ENCODE measurements at places on chromosomes 7 and 10.

DNA sequence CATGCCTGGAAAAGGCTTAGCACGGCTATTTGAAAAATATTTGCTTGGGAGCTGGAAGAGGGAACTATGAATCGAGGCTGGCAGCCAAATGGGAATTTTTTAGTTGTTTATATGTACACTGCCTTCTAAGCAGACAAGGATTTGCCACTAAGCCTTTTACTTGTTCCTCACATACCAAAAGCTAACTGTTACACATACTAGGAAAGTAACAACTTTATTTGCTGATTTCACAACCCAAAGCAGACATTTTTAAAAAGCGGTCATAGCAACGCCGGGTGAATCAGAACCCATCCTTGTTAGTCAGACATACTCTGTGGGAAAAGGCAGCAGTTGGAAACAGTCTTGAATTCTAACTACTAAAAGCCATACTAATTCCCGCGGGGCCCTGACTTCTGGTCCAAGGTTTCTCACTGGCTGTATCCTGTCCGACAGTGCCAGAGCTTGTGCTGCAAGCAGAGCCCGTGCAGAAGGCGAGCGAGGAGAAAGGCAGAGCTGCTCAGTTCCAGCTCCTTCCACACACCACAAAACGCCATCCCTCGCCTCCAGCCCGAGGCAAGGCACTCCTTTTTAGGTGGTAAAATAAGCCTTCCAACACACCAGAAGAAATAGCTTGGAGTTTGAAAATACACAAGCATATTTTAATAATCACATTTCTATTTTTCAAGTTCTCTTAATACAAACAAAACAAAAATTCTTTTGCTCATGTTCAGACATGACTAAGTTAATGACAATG lies 89.2 kb downstream of the RNF216 start:
- DNase-seq = no peak

GRCh38 chr7:44999245-45000092 lies 532 bp upstream of the CCM2 start:
- DNase-seq = peak; percentile 99

- no peak for DNase-seq
Measured at GRCh38 chr10:113219446-113219845, 269.4 kb downstream of the TCF7L2 start.

DNA sequence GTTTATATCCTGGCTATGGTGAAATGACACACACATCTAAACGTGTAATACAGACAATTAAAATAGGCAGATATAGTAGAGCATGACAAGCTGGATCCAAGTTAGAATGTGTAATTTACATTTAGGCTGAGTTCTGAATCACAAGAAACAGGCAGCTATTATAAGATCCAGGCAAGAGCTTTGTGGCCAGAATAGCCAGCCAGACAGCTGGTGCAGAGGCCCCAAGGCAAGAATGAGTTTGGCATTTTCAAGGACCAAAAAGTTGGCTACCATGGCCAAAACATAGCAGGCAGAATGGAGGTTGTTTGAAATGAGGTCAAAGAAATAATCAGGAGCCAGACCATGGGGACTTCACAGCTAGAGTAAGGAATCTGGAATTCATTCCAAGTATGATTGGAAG lies 281.7 kb downstream of the MTERF1 start:
- DNase-seq = no peak

DNA sequence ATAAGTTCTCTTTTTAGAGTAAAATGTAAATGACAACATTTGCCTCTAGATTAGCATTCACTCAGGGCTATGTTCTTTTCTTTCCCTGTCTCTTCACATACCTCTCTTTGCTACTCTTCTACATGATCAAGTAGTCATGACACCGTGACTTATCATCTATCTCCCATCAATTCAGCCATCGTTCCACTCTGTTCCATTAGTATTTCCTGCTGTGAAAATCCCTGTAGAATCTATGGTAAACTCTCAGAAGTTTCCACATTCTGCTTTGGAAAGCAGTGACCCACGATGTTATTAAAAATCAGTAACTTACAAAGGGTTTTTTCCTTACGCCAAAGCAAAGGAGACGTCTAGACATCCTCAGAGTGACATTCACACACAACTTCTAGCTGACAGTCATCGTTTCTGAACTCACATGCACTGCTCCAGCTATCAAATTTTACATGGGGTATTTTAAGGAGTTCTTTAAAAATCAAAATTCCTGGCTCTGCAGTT lies 135.6 kb downstream of the SEMA3C start:
- DNase-seq = no peak

DNA sequence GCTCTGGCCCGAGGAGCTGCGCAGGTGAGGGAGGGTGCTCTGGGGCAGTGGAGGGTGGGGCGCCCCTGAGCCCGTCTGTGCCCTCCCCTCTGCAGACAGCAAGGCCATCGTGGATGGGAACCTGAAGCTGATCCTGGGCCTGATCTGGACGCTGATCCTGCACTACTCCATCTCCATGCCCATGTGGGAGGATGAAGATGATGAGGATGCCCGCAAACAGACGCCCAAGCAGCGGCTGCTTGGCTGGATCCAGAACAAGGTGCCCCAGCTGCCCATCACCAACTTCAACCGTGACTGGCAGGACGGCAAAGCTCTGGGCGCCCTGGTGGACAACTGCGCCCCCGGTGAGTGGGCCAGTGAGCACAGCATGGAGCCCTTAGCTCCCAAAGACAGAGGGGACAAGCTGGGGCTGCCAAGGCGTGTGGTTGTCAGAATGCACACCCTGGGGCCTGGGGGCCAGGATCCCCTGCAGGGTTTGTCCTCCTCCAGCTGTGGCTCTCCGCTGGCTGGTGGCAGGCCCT lies 5.1 kb downstream of the FLNC start:
- no peak for DNase-seq

GRCh38 chr7:46352004-46352954 lies 431.2 kb upstream of the IGFBP3 start:
- peak; percentile 10 for DNase-seq

GRCh38 chr7:134701272-134701671 lies 54.6 kb downstream of the BPGM start:
- peak; percentile 22 for DNase-seq

DNA sequence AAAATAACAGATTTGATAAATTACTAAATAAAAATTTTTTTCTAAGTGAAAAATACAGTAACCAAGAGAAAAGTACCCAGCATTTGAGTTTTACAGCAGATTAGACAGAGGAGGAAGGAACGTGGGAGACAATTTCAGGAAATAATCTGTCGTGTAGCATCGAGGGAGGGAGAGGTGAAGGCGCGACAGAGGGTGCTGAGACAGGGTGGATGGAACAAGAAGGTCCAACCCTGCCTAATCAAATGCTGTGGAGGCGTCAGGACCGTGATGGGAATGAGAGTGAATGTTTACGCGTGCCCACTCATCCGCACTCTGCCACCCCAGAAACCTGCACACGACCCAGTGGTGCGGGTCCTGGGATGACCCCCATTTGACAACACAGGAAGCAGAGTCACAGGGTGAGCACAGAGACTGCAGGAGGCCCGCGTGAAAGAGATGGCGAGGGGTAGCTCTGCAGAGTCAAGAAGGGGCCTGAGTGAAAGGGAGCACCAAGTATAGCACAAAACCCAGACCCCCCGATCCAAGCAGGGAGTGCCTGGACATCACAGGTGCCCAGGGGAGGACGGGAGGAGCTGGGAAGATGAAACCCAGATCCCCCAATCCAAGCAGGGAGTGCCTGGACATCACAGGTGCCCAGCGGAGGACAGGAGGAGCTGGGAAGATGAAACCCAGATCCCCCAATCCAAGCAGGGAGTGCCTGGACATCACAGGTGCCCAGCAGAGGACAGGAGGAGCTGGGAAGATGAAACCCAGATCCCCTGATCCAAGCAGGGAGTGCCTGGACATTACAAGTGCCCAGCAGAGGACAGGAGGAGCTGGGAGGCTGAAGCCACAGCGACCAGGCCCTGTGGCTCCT lies 558.9 kb downstream of the DNAJB6 start:
- no peak for DNase-seq

GRCh38 chr7:14734839-14735321 lies 167.7 kb downstream of the DGKB start:
- DNase-seq = no peak

DNA sequence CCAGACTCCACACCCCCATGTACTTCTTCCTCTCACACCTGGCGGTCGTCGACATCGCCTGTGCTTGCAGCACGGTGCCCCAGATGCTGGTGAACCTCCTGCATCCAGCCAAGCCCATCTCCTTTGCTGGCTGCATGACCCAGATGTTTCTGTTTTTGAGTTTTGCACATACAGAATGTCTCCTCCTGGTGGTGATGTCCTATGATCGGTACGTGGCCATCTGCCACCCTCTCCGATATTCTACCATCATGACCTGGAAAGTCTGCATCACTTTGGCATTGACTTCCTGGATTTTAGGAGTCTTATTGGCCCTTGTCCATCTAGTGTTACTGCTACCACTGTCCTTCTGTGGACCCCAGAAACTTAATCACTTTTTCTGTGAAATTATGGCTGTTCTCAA lies 4.8 kb downstream of the OR2A25 start:
- no peak for DNase-seq

DNA sequence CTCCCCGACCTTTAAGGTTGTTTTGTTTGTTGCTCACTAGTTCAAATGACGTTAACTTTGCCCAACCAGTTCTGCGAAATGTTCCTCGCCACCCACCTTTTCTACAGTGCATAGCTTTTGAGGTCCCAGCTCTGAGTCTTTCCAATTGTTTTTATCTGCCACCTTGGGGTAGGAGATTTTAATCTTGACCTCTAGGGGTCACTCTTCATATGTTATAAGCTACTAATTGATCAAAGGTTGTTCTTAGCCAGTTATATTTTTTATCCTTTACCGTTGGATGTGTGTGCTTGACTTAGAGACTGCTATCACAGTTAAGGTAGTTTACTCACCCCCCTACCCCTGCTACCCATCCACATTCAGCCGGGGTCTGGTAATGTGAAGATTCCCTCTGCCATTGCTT lies 372.4 kb downstream of the SUGCT start:
- DNase-seq = no peak

DNA sequence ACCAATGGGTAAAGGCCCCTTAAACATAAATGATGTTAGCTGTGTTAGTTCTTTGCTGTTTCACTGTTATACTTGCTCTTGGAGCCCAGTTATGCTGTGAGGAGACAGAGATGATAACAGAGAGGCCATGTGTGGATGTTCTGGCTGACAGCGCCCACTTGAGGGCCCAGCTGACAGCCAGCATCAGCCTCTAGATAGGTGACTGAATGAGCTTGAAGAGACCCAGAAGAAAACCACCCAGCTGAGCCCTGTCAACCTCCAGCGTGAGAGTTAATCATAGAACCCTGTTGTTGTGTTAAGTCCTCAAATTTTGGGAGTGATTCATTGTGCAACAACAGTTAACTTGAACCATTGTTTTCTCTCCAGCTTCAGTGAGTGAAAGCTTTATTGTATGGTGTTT lies 91.7 kb downstream of the GLRX3 start:
- DNase-seq = no peak

- no peak for DNase-seq
Measured at GRCh38 chr7:137801003-137801402, 45.8 kb downstream of the DGKI start.

- DNase-seq = no peak
Measured at GRCh38 chr10:15309221-15309620, 61.9 kb downstream of the FAM171A1 start.

GRCh38 chr7:38686888-38687287 lies 55.7 kb upstream of the AMPH start:
- no peak for DNase-seq

DNA sequence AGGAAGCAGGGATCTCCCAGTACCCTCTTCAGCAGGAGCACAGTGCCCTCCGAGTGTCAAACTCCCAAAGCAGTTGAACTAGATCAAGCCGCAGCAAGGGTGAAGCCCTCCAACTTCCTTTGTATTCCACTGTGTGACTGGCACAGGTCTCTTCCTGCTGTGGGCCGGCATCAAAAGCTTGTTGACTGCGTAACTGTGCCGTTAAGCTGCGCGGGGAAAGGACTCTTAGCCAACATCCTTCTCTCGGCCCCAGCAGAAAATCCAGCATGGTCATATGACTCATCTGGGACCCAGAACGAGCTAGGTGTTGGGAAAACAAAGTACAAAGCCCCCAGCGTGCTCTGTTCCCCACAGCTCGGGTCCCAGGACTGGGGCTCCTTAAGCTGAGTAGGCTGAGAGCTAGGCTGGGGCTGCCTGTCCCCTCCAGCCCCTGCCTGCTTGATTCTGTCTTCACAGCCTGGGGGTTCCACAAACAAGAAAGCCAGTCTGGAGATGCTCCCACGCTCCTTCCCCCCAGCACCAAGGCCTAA lies 52.2 kb downstream of the COL17A1 start:
- DNase-seq = no peak

GRCh38 chr7:81004098-81004497 lies 85.2 kb upstream of the SEMA3C start:
- no peak for DNase-seq

DNA sequence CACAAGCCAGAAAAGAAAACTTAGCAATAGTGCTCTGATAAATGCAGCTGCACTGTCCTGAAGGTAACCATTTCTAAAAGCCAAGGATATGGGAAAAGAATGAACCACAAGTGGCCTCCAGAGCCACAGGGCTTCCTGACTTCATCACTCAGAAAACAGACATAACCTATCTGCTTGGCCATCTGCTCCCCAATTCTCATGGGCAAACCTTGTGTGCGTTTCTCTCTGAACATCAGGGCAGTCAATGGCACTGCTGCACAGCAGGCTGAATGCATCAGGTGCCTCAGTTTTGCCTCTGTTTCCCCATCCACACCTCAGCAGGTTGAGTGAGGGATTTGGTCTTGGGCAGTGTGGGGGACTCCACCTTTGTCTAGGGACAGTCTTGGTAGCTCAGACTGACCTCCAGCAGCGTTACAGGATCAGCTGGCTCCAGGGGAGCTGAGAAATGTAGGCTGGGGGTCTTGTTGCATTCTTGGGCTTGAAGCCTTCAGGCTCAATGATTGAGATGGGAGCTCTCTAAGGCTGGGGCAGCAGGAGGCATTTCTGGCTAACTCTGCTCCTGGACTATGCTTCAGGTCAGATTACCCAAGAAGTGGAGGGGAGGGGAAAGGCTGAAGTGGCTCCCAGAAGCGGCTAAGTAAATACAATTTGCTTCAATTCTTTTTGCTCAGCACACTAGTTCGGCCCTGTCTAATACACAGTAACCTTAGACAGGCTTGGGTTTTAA lies 23.6 kb upstream of the PDLIM1 start:
- DNase-seq = no peak

GRCh38 chr10:96448021-96448457 lies 65.7 kb downstream of the TLL2 start:
- no peak for DNase-seq

- DNase-seq = no peak
Measured at GRCh38 chr10:79447911-79448731, 2.7 kb upstream of the ZCCHC24 start.

DNA sequence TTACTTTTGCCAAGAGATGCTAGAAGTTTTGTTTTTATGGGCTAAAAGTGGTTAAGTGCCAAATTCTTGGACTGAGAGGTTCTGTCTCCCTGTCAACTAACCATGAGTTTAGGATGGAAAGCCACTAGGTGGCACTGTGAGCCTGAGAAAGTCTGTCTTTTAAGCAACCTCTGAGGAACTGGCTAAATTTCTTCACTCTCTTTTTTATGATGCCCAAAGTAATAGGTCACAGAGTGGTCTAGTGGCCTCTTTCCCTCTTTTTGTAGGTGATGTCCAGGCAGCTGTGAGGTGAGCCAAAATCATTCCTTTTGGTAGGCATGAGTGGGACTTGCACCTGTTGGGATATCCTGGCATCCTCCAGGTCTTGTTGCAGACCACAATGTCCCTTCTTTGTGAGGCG lies 56.8 kb downstream of the SND1 start:
- DNase-seq = peak; percentile 70

GRCh38 chr7:45658716-45659495 lies 84.7 kb downstream of the ADCY1 start:
- DNase-seq = no peak
